Caco-2 (cell line): ENCODE measurements at places on chromosomes 3 and 15.

GRCh38 chr3:195080125-195080524, 190.8 kb downstream of the XXYLT1 start:
- DNase-seq, result no peak

DNA sequence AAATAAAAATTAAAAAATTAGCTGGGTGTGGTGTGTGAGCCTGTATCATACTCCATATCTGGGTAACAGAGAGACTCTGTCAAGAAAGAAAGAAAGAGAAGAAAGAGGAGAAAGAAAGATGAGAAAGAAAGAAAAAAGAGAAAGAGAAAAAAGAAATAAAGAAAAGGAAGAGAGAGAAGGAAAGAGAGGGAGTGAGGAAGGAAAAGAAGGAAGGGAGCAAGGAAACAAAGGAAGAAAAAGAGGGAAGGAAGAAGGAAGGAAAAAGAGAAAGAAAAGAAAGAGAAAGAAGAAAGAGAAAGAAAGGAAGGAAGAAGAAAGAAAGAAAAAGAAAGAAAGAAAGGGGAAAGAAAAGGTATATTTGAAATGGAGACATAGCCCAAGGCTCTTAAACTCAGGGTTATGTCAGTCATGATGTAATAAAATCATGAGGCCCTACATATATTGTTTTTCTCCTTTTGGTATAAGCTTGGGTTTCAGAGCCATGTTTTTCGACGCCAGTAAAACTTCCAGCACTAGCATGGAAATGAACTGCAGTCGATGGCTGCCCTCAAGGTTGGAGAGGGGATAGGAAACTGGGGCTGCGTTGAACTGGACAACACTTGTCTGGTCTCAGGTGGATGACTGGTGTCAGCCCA, 38.0 kb upstream of the RFTN1 start:
- DNase-seq, result no peak

DNA sequence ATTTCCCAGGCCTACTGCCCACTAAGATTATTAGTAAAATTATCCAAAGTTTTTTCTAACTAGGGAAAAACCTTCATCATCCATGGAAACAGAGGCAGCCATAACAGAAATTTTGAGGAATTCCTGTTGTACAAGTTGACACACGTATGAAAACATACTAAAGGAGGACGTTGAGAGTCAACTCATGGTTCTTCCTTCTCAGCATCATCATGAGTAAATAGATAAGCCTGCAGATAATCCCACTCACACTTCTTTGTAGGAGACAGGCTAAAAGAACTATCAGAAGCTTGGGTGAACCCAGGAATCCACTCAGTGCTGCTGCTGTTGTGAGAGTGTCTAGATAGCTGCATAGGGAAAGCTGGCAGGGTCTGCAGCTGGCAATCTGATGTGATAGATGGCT, 694.8 kb upstream of the NR2F2 start:
- DNase-seq, result no peak

- no peak for DNase-seq
Measured at GRCh38 chr3:102478160-102478559, 43.3 kb downstream of the ZPLD1 start.

- no peak for DNase-seq
Measured at GRCh38 chr3:178325330-178325729, 210.9 kb upstream of the KCNMB2 start.

DNA sequence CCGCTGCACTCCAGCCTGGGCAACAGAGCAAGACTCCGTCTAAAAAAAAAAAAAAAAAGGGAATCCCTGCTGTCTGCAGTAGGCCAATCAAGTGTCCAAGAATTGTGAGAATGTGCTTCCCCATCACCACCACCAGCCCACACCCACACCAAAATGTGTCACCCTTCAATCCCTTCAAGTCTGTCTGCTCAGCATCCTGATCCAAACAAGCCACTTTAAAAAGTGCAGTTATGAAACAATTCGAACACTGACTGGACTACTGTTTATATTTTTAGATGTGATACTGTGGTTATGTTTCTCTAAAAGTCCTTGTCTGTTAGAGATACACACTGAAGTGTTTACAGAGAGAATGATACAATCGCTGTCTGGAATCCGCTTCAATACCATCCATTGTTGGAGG, 78.1 kb upstream of the CGNL1 start:
- no peak for DNase-seq

DNA sequence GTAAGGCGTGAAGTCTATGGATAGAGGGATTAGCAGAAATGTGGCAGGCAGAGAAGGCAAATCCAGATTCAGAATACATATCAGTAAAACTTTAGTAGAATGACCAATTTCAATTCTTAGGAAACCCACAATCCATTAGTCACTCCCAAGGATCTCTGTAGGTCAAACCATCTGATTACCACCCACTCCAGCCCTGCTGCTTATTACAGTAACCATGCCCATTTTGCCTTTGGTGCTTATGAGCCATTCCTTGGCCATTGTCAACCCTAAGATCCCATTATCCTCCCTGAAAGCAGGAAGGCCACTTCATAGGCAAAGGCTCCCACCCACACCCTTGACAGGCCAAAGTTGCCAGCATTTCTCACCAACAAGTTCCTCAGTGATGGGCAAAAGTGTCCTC, 5.1 kb upstream of the KLHL40 start:
- DNase-seq, result no peak

DNA sequence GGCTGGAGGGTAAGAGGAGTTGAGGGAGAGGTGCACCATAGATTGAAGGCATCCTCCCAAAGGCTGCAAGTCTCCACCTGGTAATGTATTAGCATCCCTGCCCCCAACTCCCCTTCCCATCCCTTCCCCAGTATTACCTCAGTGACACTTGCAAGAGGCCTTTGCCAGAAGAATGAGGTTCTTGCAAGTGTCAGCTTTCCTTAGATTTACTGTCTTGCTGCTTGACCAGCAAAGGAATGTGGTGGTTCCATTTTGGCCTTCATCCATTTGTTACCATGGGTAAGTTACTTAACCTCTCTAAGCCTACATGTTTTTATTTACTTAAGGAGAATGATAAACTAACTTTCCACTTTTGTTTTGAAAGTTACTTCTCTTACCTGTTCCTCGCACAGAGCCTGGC, 108.9 kb downstream of the LRTM1 start:
- DNase-seq, result no peak

- no peak for DNase-seq
Measured at GRCh38 chr3:124760601-124761000, 30.3 kb downstream of the UMPS start.

GRCh38 chr3:106161246-106161645, 292.4 kb upstream of the CBLB start:
- no peak for DNase-seq

DNA sequence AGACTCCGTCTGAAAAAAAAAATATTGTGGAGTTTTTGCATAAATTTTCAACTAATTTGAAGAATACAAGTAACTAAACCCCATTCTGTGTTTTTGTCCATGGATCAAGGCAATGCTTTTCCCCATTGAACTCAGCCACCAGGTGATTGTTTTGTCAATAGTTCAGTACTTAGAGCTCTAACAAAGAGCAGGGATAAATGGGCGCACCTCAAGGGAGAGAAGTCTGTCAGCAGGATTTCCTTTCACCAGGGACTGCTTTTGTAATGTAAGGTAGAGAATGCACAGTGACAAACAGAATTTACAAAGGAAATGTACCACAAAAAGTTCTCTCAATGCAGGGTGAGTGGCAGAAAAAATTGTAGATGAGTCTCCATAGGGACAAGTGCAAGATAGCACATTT, 10.8 kb upstream of the ATP13A5 start:
- DNase-seq, result no peak

DNA sequence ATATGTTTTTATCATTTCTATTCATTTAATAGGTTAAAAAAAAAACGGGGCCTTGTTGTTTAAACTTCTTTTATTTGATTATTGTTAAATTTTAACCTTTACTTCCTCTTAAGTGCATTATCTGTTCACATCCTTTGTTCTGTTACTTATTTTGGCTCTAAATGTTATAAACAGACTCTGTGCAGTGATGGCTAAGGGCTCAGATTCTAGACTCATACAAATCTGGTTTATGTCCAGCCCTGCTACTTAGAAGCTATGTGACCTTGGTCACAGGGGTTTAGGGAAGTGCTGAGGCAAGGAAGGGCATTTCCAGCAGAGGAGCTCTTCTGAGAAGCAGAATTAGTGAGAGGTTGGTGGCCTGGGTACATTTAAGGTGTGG, 55.3 kb upstream of the VILL start:
- no peak for DNase-seq

GRCh38 chr3:177973241-177973840, 562.9 kb upstream of the KCNMB2 start:
- DNase-seq, result no peak

DNA sequence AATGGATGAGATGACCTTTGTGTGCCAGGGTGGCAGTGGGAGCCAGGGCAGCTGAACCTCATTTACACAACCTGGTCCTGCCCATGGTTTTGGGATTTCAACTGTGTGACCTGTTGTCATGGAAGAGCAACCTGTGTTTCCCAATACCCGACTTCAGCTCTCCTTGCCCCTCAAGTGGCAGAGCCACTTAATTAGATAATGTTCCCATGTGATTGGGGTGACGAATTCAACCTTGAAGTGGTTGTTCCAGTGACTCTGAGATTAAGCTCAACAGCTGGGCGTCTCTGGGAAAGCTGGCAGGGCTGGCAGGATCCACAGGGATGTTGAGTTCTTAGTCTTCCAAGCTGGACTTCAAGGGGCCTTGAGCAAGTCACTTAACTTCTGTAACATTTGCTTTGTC, 71.0 kb downstream of the THSD4 start:
- DNase-seq, result no peak

DNA sequence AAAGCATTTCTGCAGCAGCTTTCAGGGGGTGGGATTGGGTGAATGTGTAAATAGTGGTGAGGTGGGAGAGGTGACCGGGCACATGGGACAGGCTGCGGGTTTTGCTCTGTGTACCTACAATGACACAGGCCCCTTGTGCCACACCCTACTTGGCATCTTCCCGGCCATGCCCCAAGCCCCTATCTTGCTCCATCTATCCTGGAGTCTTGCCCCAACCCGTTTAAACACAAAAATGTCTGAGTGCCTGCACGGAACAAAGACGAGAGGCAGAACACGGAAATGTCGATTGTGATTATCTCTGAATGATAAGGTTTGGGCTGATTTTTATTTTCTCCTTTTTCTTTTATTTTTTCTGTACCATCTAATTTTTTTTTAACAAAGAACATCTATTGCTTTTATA, 46.0 kb upstream of the SLC6A1 start:
- DNase-seq, result no peak
